Liver (tissue), 10 donors: ENCODE measurements at places on chromosomes 5 and 9. TPM values are rescaled to one million over a fixed set of nuclear protein-coding genes. Genes with fewer than 3 reads are reported as not detected.

Gene TLX3
- not detected for total RNA-seq

Gene SLC6A19
- total RNA-seq, result 1.5 TPM

Gene DPH7
- total RNA-seq, result 18.9 TPM

Gene SPINK7
- total RNA-seq, result not detected

Gene BRINP1
- total RNA-seq, result 0.33 TPM

Gene LYRM7
- 5.9 TPM for total RNA-seq

Gene BRD8
- 30.7 TPM for total RNA-seq

Gene PCDHGB7
- total RNA-seq, result 1.6 TPM

Gene SH3TC2
- 6.2 TPM for total RNA-seq

Gene TMC1
- total RNA-seq, result not detected

Gene LHX3
- total RNA-seq, result not detected

Gene GMCL2
- total RNA-seq, result not detected

Gene CSF1R
- 26.4 TPM for total RNA-seq

Gene IFNB1
- total RNA-seq, result not detected

DNA sequence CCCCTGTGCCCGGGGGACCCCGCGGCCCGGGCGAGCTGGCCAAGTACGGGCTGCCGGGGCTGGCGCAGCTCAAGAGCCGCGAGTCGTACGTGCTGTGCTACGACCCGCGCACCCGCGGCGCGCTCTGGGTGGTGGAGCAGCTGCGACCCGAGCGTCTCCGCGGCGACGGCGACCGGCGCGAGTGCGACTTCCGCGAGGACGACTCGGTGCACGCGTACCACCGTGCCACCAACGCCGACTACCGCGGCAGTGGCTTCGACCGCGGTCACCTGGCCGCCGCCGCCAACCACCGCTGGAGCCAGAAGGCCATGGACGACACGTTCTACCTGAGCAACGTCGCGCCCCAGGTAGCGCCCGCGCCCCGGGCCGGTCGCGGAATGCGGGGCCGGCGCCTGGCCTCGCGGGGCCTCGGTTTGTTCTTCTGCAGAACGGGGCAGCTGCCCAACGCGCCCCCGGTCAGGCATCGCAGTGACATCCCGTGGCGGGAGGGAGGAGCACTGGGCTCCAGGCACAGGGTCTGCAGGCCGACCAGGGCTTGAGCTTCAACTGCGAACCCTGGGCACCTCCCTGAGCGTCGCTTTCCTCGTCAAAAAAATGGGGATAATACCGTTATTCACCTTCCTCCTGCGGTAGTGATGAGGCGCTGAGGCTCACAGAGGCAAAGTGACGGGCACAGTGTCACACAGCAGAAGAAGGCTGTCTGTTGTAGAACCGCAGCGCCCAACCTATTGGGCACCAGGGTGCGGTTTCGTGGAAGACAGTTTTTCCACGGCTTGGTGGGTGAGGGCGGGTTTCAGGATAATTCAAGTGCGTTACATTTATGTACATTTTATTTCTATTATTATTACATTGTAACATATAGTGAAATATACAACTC is 777 bp downstream of the ENDOG start:
- H3K4me1 ChIP-seq, result peaks cover 32% of the 10 kb centered on the region
- no peak overlapping the region for H3K27ac ChIP-seq
- peaks cover 17% of the 10 kb centered on the region for H3K36me3 ChIP-seq
- no peak for DNase-seq
- no peaks in the 10 kb centered on the region for H3K27me3 ChIP-seq

- no peaks in the 10 kb centered on the region for H3K4me1 ChIP-seq
- H3K4me3 ChIP-seq, result no peak overlapping the region
- DNase-seq, result no peak
- H3K27me3 ChIP-seq, result no peaks in the 10 kb centered on the region
- no peak overlapping the region for H3K27ac ChIP-seq
- no peaks in the 10 kb centered on the region for H3K36me3 ChIP-seq
Measured at GRCh38 chr9:98766586-98766985, 29.8 kb downstream of the ANKS6 start.

DNA sequence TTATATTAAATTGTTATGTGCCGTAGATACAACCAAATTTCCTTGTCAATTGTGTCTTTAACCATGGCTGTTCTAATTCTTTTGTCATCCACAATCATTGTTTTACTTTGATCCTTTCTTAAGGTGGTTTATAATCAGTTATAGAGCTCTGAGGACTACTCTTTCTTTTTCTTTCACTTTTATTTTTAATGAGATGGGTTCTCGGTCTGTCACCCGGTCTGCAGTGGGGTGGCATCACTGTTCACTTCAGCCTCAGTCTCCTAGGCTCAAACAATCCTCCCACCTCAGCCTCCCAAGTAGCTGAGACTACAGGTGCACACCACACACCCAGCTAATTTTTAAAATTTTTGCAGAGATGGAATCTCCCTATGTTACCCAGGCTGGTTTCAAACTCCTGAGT is 74.2 kb downstream of the ANXA2R start:
- no peak overlapping the region for H3K27ac ChIP-seq
- no peaks in the 10 kb centered on the region for H3K4me1 ChIP-seq
- no peak overlapping the region for H3K4me3 ChIP-seq
- H3K36me3 ChIP-seq, result no peaks in the 10 kb centered on the region
- no peaks in the 10 kb centered on the region for H3K27me3 ChIP-seq

GRCh38 chr9:132631280-132631679 is 38.5 kb downstream of the DDX31 start:
- no peak for DNase-seq
- H3K27ac ChIP-seq, result no peak overlapping the region
- peaks cover 52% of the 10 kb centered on the region for H3K36me3 ChIP-seq
- no peaks in the 10 kb centered on the region for H3K4me1 ChIP-seq

- no peak overlapping the region for H3K4me3 ChIP-seq
- no peaks in the 10 kb centered on the region for H3K4me1 ChIP-seq
- H3K27me3 ChIP-seq, result no peaks in the 10 kb centered on the region
Measured at GRCh38 chr9:11275158-11275695, 662.4 kb upstream of the PTPRD start.

DNA sequence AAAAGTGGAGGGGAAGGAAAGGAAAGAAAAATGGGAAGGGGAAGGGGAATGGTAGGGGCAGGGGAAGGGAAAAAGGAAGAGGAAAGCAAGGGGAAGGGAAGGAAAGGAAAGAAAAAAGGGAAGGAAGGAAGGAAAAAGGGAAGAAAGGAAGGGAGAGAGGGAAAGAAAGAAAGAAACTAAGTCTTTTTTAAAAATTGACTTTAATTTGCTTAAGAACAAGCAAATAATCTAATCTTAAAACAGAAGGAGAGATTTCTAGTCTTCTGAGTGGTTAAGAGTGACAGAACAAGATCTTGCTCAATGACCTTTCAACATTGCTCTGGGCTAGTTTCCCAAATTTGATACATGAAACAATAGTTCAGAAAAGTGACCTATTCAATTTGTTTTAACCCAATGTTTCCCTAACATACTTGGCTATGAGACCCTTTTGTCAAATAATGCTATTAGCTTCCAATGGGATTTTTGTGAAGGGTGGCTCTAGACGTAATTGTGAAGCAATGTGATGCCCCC is 33.4 kb upstream of the GLIS3 start:
- H3K27me3 ChIP-seq, result no peaks in the 10 kb centered on the region
- peaks cover 16% of the 10 kb centered on the region for H3K4me1 ChIP-seq
- no peak overlapping the region for H3K4me3 ChIP-seq
- no peak for DNase-seq
- H3K27ac ChIP-seq, result no peak overlapping the region

- H3K27me3 ChIP-seq, result no peaks in the 10 kb centered on the region
- H3K4me1 ChIP-seq, result no peaks in the 10 kb centered on the region
- H3K27ac ChIP-seq, result no peak overlapping the region
Measured at GRCh38 chr5:124856726-124857125, 110.3 kb upstream of the ZNF608 start.

DNA sequence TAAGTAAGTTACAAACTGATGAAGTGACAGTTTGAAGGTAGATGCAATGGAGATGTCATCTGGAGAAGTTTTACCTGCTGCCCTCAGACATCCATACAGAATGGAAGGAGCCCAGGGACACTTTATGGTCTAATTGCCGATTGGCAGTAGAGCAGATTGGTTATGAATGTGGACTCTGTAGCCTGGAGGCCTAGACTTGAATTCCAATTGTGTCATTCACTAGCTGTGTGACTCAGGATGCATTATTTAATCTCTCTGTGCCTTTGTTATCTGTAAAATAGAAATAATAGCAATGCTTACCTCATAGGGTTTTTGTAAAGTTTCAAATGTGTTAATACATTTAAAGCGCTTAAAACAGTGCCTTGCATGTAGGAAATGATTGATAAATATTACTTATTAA is 5.2 kb upstream of the TCERG1 start:
- no peaks in the 10 kb centered on the region for H3K27me3 ChIP-seq
- no peaks in the 10 kb centered on the region for H3K36me3 ChIP-seq
- no peaks in the 10 kb centered on the region for H3K4me1 ChIP-seq
- no peak for DNase-seq
- H3K27ac ChIP-seq, result no peak overlapping the region

DNA sequence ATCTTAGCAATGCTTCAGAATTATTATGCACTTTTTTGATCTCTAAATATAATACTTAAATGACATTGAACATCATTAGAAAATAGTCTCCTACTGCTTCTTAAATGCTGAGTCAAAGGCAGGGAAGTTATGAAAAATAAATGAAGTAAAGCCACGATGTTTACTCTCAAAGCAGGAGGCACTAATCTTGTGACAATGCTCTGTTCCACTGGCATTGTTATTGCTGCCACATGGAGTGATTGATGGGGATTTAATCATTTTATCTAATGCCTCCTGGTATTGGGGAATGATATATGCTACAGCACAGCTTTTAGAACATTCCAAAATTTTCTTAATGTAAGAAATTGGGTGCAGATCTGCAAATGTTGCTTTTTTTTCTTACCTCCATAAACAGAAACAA is 1655.4 kb upstream of the NUDT12 start:
- H3K27ac ChIP-seq, result no peak overlapping the region
- DNase-seq, result no peak
- no peak overlapping the region for H3K4me3 ChIP-seq

GRCh38 chr9:38107405-38107804 is 38.4 kb upstream of the SHB start:
- no peaks in the 10 kb centered on the region for H3K27me3 ChIP-seq
- H3K4me1 ChIP-seq, result no peaks in the 10 kb centered on the region
- DNase-seq, result no peak
- H3K4me3 ChIP-seq, result no peak overlapping the region

DNA sequence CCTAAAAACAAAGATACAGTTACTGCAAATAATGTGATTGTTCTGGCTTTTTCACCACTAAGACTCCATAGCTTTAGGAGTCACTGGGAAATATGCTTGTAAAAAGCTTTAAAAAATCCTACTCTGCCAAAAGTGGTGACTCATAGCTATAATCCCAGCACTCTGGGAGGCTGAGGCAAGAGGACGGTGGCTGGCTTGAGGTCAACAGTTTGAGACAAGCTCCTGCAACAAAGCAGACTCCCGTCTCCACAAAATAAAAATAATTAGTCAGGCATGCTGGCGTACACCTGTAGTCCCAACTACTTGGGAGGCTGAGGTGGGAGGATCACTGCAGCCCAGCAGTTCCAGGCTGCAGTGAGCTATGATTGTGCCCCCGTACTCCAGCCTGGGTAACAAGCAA is 406.4 kb downstream of the HTR1A start:
- no peak overlapping the region for H3K27ac ChIP-seq
- no peaks in the 10 kb centered on the region for H3K36me3 ChIP-seq
- DNase-seq, result no peak

GRCh38 chr9:96413302-96414221 is 4.6 kb downstream of the ZNF367 start:
- H3K27me3 ChIP-seq, result no peaks in the 10 kb centered on the region
- no peak for DNase-seq
- no peak overlapping the region for H3K4me3 ChIP-seq
- H3K4me1 ChIP-seq, result peaks cover 11% of the 10 kb centered on the region
- no peaks in the 10 kb centered on the region for H3K36me3 ChIP-seq
- H3K27ac ChIP-seq, result peak overlapping the region; percentile 31

DNA sequence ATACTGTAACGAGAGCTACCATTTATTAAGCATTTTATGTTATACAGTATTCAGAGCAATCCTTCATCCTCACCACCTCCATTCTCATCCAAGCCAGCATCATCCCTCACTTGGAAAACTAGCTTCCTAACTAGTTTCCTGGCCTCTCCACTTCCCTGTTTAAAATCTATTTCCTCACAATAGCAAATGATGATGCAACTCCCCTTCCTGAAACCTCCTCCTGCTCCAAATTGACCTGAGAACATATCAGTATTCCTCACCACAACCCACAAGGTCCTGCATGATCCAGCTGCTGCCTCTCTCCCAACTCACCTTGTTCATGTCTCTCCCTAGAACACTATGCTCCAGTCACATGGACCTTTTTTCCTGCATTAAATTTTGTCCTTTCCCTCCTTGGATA is 4.3 kb upstream of the SLC36A2 start:
- H3K27ac ChIP-seq, result no peak overlapping the region
- DNase-seq, result no peak
- H3K4me1 ChIP-seq, result no peaks in the 10 kb centered on the region

GRCh38 chr5:128062172-128062746 is 21.3 kb upstream of the SLC12A2 start:
- no peak overlapping the region for H3K27ac ChIP-seq
- no peaks in the 10 kb centered on the region for H3K27me3 ChIP-seq
- no peaks in the 10 kb centered on the region for H3K4me1 ChIP-seq

- H3K27me3 ChIP-seq, result no peaks in the 10 kb centered on the region
- no peaks in the 10 kb centered on the region for H3K4me1 ChIP-seq
- no peak for DNase-seq
- H3K4me3 ChIP-seq, result no peak overlapping the region
Measured at GRCh38 chr9:32200896-32201295, 183.5 kb upstream of the ACO1 start.

DNA sequence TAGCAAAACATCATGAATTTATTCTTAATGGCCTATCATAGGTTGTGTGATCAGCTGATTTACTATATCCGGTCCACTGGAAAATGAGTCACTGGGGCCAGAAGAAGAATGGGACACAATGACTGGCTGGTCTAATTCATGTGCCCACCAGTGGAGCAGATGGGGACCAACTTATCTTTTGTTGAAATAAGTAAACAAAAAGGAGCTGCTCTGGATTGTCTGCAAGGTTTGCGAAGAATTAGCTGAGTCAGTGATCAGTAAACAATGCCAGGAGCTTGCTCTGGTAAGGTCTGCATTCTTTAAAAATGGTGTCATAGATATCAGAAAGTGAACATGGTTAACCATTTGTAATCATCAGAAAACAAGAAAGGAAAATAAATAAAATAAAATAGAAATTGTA is 128.0 kb downstream of the RASEF start:
- no peak overlapping the region for H3K4me3 ChIP-seq
- H3K27ac ChIP-seq, result no peak overlapping the region
- no peaks in the 10 kb centered on the region for H3K4me1 ChIP-seq
- DNase-seq, result no peak
- no peaks in the 10 kb centered on the region for H3K27me3 ChIP-seq

DNA sequence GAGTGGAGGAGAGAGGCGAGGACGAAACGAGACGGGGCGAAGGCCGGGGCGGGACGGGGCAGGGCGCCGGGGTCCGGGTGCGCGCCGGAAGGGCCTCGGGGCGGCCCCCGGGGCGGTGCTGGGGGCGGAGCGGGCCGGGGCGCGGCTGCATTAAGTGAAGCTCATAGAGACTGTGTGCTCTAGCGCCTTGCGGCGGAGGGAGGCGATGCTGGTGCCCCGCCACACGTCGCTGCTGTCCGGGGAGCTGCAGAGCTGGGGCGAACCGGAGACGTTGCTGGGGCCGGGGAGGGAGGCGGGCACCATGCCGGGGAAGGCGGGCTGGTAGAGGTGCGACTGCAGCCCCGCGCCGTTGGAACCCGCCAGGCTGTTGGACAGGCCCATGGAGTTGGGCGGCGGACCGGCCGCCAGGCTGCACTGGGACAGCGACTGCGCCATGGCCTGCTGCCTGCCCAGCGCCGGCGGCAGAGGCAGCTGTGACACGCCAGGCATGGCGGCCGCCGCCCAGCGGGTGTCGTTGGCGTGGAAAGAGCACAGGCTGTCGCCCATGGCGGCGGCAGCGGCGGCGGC is 8.3 kb downstream of the OTP start:
- H3K36me3 ChIP-seq, result no peaks in the 10 kb centered on the region
- peaks cover 15% of the 10 kb centered on the region for H3K4me1 ChIP-seq
- H3K27ac ChIP-seq, result no peak overlapping the region
- H3K27me3 ChIP-seq, result peaks cover 47% of the 10 kb centered on the region
